ENCODE measurements at places on chromosomes 2 and 18.
A peak's percentile ranks its signal among the peaks of the same experiment; 100 is the strongest.

DNA sequence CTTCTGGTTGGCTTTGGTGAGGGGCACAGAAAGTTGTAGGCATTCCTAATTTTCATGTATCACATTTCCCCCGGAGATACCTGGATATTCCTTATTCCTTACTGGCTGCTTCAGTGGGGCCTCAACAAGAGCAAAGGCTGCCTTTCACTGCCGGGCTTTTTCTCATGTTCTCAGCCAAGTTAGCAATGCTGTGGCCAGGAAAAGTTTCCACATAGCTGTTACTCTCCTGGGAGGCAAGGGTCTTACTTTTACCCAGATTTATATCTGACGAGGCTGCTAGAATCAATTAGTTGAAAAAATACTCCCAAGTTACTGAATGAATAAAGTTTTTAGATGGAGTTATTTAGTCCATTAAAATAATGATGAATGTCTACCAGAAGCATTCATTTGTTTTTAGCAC is 230.5 kb downstream of the ZNF407 start:
- no peak for DNase-seq

DNA sequence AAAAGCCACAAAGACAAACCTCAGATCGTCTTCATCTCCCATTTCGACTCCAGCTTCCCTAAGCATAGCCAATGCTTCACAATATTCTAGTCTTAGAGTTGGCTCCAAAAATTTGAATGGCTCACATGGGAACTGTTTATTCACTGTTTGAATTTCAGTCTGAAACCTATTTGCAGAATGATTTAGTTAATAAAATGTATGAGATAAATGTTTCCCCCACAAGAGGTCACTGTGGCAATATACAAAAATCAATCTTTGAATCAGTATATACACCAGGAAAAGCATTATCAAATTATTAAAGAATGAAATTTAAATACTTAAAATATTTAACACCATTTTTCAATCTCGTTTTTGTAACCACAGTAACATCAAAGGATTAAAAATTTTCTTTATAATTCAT is 40.0 kb upstream of the MCM6 start:
- peak; percentile 35 for DNase-seq

GRCh38 chr2:81445176-81445575 is 1140.6 kb upstream of the LRRTM1 start:
- no peak for DNase-seq

- DNase-seq, result no peak
These were observed 19.8 kb upstream of the MAP4K4 start for GRCh38 chr2:101677658-101678057.

DNA sequence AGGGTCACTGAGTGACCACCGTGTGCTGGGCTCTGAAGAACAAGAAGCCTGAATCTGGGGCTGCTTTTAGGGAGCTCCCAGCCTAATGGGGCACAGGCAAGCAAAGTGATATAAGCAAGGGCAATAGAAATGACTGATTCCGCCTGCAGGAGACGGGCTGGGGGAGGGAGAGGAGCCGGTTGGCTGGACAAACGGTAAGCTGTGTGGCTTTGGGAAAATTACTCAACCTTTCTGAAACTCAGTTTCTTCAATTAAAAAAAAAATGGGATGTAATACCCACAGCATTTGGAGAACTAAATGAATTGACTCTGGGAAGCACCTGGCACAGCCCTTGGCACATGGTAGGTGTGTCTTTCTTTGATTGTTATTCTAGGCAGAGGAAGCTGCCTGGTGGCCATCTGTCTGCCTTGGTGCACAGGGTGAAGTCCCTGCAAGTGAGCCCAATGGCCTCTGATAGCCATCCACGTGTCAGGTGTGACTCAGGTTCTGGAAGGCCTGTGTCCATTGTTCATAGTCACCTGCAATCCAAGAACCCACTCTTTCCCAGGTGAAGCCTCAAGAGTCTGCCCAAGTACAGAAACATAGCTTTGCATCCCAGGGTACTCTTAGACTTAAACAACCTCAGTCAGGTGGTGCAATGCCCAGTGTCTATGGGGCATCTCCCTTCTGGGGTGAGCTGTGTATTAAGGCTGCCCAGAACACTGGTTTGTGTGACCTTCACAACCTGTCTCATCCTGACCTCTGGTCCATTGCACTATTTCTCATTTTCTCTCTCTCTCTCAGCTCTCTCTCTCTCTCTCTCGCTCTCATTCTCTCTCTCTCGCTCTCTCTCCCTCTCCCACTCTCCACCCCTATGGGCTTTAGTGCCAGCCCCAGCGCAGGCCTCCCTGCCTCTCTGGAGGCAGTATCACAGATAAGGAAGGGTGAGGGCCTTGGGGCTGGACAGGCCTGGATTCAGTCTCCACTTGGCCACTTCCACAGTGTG is 30.0 kb upstream of the NTSR2 start:
- DNase-seq, result no peak

DNA sequence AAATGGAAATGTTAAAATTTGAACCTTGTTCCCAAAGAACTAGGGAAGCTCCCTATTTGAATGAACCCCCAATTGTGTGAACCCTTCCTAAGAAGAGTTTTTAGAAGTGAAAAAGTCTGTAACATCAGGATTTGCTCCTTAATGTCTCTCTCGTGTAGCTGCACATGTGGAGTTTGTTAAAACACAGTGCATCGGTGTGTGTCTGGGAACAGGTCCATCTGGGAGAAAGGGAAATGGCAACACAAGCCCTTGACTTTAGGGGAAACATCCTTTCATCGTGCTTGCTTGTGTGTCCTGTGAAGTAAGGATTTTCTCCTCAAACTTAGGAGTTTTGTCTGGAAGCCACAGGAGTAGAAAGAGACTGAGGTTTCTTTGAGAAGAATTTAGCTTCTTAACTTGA is 203.9 kb downstream of the PRKCE start:
- DNase-seq, result no peak

GRCh38 chr2:235489897-235490296 is 3.9 kb upstream of the AGAP1 start:
- DNase-seq, result no peak

GRCh38 chr2:73243884-73244570 is 9.9 kb downstream of the CCT7 start:
- DNase-seq, result peak; percentile 82

GRCh38 chr2:26809211-26809610 is 23.4 kb downstream of the CENPA start:
- no peak for DNase-seq

DNA sequence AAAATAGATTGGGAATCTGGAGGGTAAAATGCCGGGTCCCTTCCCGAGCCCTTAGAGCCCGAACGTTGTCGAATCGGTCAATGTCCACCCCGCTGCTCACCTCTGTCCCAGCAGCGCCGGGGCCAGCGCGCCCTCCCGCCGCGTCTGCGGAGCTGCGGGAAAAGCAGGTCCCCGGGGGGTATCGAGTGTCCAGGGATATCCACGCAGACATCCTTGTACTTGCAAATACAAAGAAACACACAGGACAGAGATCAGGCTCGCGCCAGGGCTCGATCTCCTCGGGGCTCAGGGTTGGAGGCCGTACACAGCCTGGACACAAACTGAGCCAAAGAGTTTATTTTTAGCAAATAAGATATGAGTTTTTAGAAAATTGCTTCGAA is 2.3 kb upstream of the GATA6 start:
- no peak for DNase-seq

- DNase-seq, result no peak
These were observed 131.5 kb downstream of the TMEM17 start for GRCh38 chr2:62374301-62375112.

DNA sequence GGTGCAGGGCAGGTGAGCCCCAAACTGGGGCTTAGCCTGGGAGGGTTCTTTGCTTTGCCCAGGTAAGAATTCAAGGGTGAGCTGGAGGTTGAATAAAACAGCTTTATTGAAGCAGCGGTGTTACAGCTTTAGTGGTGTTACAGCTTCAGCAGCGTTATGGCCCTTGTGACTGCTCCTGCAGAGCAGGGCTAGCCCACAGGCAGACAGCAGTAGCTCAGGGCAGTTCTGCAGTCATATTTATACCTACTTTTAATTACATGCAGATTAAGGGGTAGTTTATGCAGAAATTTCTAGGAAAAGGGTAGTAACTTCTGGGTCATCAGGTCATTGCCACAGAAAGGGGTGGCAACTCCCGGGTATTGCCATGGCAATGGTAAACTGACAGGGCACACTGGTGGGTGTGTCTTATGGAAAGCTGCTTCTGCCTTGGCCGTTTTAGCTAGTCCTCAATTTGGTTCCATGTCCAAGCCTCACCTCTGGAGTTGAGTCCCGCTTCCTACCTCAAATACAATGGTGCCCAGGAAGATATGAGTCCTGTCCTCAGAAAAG is 78.2 kb downstream of the THNSL2 start:
- DNase-seq, result no peak

GRCh38 chr2:46338674-46339073 is 41.5 kb downstream of the EPAS1 start:
- no peak for DNase-seq

- no peak for DNase-seq
These were observed 466.2 kb downstream of the IRS1 start for GRCh38 chr2:226333388-226333787.

- no peak for DNase-seq
These were observed 84.2 kb upstream of the NCK2 start for GRCh38 chr2:105660489-105660888.

GRCh38 chr2:179524809-179525339 is 260.2 kb upstream of the SESTD1 start:
- DNase-seq, result no peak

- DNase-seq, result no peak
These were observed at the start of gene L3MBTL4 for GRCh38 chr18:6414723-6415417. TSS of gene L3MBTL4 (minus strand) at chr18:6414911. CDS start at chr18:6311625, 103,286 bp downstream.

DNA sequence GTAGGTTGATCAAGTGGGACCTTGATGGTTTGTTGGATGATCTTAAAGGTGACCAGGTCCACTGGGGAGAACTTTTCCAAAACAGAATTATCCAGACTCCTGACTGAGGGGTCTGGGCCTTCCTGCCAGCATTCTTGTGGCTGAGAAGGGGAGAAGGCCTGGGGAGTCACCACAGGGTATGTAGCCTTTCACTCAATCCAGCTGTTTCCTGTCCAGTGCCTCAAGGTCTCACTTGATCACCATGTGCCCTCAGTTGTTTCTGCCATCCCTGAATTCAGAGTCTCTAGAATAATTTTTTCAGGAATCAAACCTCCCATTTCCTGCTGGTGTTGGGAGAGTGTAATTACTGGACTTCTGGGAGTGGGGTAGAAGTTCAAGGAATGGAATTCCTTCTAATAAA is 54.4 kb upstream of the TANC1 start:
- DNase-seq, result no peak

DNA sequence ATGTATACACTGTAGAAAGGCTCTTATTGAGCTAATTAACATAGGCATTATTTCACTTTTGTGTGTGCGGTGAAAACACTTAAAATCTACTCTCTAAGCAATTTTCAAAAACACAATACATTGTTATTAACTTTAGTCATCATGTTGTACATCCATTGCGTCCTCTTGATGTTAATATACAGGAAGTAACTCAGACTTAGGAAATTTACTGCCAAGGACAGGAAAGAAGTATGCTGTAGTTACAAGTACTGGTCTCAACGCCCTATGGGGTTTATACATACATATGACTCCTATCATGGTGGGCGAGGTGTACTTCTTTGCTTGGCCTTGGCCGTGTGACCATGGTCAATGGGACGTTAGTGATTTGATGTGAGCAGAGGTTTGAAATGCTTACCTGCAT is 15.5 kb downstream of the SCTR start:
- no peak for DNase-seq

DNA sequence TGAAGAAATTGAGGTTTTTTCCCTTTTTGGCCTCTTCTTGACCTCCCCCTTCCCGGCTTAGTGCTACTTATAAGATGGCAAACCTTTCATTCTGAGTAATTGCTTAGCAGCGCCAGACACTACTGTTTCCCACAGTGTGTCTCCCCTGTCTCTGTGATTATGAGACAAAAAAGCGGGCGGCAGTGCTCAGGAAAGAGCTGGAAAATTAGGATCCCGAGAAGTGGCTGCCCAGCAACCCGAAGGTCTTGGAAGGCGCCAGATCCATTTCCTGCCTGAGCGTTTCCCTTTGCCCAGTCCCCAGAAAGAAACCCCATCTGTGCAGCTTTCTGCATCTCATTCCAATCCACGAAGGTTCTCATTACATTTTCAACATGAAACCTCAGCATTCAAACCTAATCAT is 191.9 kb upstream of the APCDD1 start:
- DNase-seq, result no peak

DNA sequence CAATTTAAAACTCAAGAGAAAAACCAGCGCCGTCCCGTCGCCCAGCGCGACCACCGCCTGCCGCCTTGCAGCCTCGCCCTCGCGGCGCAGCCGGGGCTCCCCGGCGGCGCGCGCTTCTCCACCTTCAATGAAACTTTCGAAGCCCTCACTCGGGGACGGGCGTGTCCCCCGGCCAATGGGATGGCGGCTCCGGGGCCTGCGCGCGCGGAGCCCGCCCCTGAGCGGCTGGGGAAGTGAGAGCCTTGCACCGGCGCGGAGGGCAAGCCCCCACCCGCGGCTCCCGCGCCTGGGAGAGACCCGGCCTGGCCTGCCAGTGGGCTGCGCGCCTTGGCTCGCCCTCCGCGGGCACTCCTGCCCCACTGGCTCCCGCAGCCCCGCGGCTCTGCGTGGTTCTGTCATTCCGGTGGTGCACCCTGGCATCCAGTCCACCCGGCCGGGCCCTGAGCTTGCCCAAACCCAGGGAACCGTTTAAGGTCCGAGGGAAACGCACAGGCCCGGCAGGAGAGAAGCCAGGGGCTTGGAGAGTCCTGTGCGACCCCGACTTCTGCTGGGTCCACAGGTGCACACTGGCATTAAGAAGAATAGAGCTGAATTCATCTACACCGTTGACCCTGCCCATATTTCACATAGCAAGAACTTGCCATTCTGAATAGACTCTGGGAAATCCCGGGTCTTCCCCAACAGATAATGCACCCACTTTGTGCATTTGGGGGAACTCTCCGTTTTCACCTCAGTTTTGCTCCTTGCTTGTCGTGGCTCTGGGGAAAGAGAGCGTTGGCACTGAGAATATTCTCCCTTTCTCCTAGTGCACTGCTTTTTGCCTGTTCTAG is at the start of gene PIEZO2:
PIEZO2 (minus strand) TSS at position 129 of the 830 bp plus-strand sequence. CDS start 981 bp downstream, outside the sequence.
- DNase-seq, result peak; percentile 79

- peak; percentile 45 for DNase-seq
These were observed 58.1 kb downstream of the MYO3B start for GRCh38 chr2:170235860-170236679.

DNA sequence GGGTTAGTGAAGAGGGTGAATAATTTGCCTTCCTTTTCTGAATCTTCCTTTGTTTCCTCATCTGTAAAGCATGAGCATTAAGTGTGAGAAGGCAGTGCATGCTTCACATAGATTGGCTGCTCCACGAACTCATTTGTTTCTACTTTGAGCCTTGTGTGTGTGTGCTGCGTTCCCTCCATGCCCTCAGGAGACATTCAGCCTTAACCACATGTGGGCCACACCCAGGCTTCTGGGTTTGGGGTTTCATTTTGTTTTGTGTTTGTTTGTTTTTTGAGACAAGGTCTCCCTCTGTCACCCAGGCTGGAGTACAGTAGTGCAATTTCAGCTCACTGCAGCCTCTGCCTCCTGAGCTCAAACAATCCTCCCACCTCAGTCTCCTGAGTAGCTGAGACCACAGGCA is 843.3 kb downstream of the GALR1 start:
- no peak for DNase-seq

- DNase-seq, result no peak
These were observed 19.4 kb downstream of the TOGARAM2 start for GRCh38 chr2:29000481-29000880.
